Astrocyte of the hippocampus (primary cell): ENCODE measurements at places on chromosomes 5 and 9.

DNA sequence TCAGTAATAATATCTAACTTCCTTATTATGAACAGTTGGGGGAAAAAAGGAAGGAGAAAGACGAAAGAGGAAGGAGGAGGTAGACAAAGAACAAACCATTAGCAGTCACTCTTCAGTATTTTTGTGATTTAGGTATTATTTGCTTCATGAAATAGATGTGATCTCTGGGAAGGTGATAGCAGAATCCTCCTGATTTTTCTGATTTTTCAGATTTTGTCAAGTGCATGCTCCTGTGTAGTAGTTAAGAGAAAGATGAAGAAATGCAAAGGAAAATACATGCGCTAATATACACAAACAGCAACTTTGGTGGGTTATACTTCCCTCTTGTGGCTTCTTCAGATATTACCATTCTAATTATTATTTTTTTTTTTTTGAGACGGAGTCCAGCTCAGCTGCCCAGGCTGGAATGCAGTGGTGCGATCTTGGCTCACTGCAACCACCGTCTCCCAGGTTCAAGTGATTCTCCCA lies 31.6 kb downstream of the LMNB1 start:
- DNase-seq = peak; percentile 49

DNA sequence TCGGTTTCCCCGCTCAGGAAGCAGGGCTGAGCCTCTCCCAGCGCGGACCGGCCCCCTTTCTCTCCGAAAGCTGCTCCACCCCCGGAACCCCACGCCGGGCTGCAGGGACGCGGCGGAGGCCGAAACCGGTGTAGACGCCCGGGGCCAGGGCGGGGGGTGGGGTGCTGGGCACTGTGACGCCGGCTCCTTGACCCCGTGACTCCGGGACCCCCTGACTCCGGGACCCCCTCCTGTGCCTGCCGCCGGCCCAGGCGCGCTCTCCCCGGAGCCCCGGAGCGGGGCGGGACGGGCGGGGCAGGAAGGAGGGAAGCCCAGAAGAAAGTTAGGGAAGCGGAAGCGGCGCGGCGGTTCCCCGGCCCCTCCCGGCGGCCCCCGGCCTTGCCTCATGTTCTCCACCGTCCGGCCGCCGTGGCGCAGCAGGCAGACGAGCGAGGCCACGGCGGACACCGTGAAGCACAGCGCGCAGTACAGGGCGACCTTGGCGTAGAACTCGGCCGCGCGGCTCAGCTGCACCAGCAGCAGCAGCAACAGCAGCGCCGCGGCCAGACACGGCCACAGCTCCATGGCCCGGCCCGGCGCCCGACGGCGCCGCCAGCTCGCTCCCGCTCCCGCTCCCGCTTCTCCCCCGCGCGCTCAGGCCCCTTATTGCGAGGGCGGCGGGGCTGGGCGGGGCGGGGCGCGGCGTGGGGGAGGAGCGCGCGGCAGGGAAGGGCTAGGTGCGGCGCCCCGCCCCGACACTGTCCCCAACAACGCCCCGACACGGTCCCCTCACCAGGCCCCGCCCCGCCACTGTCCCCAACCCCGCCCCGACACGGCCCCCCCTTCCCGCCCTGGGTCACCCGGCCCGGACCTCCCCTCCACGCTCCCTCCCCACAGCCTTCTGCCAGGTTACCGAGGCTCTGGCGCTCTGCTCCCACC lies at the start of gene AGPAT2:
Gene AGPAT2 (minus strand): TSS at position 664 of the 918 bp plus-strand sequence. CDS start 100 bp downstream, at position 564.
- peak; percentile 72 for DNase-seq

DNA sequence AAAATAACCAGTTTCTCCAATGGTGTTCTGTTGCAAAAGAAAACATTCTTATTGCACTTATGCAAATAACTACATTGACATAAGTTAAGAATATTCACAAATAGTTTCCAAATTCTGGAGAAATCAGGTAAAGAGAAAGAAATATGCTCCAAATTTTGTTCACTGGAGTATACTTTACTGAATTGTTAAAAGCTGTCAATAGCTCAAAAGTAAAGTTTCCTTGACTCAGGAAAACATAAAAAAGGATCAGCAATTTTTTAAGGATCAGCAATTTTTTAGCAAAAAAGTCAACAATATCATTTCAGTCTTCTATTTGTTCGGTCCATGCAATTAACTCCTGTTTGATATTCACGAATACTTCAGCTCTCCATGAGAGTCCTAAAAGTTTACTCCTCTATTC lies 51.6 kb downstream of the ANXA2R start:
- DNase-seq = no peak

DNA sequence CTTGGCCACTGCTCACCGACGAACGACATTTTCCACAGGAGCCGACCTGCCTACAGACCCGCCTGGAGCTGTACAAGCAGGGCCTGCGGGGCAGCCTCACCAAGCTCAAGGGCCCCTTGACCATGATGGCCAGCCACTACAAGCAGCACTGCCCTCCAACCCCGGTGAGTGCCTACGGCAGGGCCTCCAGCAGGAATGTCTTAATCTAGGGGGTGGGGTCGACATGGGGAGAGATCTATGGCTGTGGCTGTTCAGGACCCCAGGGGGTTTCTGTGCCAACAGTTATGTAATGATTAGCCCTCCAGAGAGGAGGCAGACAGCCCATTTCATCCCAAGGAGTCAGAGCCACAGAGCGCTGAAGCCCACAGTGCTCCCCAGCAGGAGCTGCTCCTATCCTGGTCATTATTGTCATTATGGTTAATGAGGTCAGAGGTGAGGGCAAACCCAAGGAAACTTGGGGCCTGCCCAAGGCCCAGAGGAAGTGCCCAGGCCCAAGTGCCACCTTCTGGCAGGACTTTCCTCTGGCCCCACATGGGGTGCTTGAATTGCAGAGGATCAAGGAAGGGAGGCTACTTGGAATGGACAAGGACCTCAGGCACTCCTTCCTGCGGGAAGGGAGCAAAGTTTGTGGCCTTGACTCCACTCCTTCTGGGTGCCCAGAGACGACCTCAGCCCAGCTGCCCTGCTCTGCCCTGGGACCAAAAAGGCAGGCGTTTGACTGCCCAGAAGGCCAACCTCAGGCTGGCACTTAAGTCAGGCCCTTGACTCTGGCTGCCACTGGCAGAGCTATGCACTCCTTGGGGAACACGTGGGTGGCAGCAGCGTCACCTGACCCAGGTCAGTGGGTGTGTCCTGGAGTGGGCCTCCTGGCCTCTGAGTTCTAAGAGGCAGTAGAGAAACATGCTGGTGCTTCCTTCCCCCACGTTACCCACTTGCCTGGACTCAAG lies 1.5 kb downstream of the CSF2 start:
- DNase-seq = no peak

GRCh38 chr5:106142116-106142515 lies 1528.6 kb downstream of the EFNA5 start:
- DNase-seq = no peak

GRCh38 chr9:112308588-112308987 lies 24.8 kb downstream of the PTBP3 start:
- peak; percentile 57 for DNase-seq

- DNase-seq = no peak
These were observed 10.1 kb downstream of the OLFML2A start for GRCh38 chr9:124786881-124787573.

- no peak for DNase-seq
These were observed 132.4 kb downstream of the DAB2IP start for GRCh38 chr9:121783521-121784507.

GRCh38 chr5:137344723-137345322 lies 154.3 kb downstream of the SPOCK1 start:
- peak; percentile 73 for DNase-seq

DNA sequence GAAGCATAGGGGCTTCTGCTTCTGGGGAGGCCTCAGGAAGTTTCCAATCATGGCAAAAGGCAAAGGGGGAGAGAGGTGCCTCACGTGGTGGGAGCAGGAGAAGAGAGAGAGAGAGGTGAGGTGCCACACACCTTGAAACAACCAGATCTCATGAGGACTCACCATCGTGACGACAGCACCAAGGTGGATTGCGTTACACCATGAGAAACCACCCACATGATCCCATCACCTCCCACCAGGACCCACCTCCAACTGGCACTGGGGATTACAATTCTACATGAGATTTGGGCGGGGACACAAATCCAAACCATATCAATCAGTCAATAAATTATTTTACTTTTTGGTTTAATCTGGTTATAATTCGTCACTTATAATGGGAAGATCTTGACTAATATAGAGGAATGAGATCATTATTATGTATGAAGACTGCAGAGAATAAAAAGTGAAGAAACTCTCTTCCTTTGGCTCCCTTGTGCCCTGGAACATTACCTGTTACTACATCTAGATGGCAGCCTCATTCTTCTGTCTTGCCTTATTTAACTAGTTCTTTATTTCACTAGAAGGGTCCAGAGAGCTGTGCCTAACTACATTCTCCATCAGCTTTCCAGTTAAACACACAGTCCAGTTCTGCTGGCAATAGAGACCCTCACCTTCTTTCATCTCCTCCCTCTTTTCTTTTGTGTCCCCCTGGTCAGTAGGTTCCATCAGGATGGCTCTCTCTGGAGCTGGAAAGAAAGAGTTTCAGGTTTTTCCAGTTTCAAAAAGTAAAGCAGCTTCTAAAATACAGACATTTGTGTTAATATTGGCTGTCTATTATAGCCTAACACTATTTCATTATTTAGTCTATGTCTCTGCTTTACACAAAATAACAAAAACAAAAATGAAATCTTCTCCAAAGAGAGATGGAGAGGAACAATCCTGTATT lies 21.7 kb upstream of the SPINK7 start:
- DNase-seq = peak; percentile 30

DNA sequence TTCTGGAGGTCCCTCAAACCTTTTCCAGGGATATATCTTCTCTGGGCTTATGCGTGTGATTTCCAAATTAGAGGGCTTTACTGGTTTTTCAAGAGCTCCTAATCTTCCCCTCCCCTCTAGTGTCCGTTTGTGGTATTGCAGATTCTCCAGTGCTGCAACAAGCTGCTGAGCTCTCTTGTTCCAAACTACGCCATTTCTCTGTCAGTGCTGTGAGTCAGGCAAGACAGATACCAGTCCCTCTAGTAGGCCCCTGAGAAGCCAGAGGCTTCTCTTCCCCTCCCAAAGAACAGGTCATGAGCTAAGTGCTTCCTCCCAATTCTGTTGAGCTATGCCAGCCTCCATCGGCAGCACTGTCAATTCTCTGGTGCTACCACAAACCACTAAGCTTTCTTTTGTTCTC lies 149.5 kb downstream of the FANCC start:
- peak; percentile 90 for DNase-seq

DNA sequence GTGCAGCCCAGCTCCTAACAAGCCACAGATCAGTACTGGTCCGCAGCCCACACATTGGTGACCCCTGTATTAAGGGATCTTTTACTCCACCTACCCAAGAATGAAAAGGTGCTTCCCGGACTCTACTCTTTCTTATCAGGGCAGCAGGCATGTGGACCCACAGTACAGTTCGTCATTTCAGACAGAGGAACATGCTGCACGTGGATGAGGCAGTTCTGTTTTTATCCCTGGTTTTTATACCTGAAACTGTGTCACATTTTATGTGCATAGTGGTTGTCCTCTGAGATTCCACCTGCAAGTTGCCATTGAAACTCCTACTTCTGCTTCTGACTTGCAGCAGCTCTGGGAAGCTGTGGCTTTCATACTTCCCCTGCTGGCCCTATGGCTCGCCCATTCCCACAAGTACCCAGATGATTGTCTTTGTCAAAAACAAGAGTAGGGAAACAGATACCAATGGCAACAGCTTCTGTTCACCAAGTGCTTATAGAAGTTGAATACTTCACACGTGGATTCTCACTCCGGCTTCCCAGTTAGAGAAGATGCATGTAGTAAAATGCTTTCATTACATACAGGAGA lies 208.0 kb downstream of the TRIO start:
- DNase-seq = no peak

DNA sequence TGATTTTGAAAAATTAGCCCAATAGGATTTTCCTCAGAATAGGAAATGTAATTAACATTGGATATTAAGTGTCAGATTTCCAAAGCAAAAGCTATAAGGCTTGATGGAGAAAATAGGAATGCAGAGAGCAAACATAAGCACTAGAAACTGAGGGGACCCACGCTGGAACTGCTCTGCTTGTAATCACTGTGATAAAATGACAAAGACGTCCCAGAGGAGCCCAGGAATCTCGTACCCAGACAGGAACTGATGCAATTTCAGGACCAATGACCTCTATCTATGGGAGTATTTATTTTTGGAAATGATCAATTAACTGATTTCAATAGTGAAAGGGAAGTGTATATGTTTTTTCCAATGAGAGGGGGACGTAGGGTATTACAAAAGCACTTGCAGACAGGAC lies 714.5 kb upstream of the WWC1 start:
- no peak for DNase-seq

- no peak for DNase-seq
These were observed 37.6 kb downstream of the ACER2 start for GRCh38 chr9:19446361-19446861.

DNA sequence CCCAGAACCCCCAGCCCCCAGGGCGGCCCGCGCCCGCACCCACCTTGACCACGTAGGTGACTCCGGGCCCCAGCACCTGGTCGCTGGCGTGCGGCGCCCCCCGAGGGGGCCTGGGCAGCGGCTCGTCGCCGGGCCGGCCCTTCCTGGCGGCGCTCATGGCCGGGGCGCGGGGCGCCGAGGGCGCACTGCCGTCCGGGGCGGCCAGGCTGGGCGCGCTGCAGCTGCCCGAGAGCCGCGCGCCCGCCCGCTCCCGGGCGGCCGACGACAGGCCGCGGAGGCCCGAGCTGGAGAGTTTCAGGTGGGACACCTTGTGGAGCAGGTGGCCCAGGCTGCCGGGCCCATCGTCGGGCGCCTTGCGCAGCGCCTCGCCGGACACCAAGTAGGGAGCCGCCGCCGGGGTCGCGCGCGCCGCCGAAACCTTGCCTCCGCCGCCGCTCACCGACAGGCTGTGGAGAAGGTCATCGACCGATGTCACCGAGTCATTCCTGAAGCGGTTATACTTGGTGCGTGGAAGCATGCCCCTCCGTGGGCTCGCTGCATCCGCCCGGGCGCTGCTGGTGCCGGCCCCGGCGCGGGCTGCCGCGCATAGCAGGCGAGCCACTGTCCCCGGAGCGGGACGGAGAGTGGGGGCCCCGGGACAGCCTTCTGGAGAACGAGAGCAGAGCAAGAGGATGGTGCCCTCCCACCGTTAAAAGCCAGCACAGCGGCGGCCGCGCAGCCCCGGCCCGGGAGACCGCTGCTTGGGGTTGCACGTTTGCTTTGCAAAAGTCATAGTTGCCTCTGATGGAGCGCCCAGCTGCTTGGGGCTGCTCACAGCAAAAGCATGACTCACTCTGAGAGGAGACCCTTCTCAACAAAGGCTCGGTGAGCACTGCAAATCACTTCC lies at the start of gene SHC3:
Gene SHC3 (minus strand): TSS at position 875 of the 886 bp plus-strand sequence. CDS start 358 bp downstream, at position 517.
- peak; percentile 78 for DNase-seq

DNA sequence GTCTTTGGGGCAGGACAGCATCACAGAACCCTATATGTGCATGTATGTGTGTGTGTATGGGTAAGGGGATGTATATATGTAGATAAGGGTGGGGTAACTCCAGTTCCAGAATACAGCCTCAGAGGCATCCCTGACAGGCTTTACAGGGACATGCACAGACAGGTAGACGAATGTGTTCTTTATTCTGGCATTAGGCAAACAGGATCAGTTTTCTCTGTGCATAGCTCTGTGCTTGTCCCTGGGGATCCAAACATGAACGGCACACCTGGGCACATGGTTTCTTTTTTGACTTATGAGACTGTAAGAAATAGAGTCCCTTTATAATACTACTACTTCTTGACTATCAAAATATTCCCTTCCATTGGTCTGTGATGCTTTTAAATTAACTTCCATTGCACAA lies 120.6 kb downstream of the TRIO start:
- no peak for DNase-seq
